Activated CD4-positive, alpha-beta memory T cell treated with anti-CD3 and anti-CD28 coated beads for 36 hours (primary cell): ENCODE measurements at places on chromosomes 6 and 20.

- no peak for DNase-seq
These were observed 31.5 kb downstream of the TMEM14B start for GRCh38 chr6:10779076-10779475.

- DNase-seq: peak; percentile 11
These were observed 57.3 kb downstream of the BCKDHB start for GRCh38 chr6:80163754-80164187.

DNA sequence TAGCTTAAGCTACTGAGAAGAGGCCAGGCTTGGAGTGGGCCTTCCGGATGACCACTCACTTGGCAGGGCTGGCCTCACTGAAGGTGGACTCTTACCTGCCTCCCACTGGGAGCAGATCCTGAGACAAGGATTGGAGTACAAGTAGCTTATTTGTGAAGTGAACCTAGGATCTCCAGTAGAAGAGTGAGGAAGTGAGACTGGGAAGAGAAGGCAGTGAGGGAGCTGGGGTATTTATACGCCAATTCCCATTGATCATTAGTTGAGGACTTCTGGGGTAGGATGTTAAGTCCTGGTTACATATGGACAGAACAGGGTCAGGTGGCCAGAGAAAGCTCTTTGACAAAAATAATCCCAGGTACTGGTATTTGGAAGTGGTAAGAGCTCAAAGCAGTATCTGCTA is 32.3 kb upstream of the RNF24 start:
- DNase-seq: no peak

- no peak for DNase-seq
These were observed 25.6 kb upstream of the AHI1 start for GRCh38 chr6:135522965-135523692.

DNA sequence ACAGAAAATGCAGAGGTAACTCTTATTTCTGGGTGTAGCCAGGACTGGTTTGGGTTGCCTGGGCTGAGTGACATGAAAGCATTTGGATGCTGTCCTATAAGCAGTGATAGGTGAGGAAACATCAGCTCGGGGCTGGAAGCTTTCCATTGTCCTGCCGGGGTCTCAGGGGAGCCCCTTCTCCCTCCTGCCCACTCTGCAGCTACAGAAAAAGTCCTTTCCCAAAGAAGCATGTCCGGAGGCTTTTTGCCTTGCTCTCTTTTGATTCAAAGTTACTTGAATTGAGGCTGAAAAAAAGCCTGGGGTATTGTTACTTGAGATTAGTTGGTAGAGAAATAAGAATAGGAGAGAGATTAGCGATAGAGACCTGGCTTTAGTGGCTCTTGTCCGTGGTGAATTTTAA is 90.7 kb upstream of the ZNFX1 start:
- DNase-seq: no peak

DNA sequence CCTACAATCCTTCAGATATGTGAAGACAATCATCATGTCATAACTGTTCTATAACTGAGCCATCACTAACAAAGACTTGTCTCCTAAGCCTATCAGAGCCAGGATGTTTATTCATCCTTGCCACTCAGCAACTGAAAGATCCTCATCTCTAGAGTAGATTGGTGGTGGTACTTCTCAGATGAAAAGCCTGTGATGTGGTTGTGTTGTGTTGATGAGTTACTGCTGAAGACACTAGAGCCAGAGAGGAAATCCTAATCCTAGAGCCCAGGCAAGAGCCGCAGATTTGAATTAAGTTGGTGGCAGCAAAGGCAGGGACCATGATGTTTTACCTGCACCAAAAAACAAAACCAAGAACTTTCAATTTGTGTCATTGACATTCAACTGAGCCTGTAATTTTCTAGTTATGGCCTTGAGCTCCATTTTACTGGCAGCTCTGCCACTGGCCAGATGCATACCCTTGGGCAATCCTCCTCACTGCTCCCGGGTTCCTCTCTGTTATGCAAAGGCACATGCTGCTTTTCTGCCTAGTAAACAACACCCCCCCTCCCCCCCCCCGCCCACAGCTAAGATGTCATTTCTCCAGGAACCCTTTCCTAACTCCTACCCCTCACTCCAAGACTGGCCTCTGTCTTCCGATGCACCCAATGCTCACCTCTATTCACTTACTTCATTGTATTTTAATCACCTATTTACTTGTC is 50.2 kb upstream of the REV3L start:
- peak; percentile 71 for DNase-seq

DNA sequence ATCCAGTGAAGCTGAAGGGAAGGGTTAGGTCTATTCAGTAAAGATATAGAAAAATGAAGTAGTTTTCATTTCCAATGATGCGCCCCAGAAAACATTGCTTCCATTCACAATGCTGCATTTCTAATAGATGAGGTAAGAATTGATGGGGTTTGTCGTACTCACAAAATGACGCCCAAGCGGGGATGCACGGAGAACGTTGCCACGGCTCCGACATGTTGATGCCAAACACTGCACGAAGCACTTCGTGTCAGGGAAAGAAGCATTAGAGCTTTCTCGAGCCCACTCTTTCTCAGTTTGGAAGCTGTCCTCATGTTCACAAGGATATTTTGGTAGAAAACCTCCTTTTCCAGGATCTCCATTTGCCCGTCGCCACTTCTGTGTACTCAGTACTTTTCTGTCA is 21.6 kb upstream of the MAFB start:
- no peak for DNase-seq

DNA sequence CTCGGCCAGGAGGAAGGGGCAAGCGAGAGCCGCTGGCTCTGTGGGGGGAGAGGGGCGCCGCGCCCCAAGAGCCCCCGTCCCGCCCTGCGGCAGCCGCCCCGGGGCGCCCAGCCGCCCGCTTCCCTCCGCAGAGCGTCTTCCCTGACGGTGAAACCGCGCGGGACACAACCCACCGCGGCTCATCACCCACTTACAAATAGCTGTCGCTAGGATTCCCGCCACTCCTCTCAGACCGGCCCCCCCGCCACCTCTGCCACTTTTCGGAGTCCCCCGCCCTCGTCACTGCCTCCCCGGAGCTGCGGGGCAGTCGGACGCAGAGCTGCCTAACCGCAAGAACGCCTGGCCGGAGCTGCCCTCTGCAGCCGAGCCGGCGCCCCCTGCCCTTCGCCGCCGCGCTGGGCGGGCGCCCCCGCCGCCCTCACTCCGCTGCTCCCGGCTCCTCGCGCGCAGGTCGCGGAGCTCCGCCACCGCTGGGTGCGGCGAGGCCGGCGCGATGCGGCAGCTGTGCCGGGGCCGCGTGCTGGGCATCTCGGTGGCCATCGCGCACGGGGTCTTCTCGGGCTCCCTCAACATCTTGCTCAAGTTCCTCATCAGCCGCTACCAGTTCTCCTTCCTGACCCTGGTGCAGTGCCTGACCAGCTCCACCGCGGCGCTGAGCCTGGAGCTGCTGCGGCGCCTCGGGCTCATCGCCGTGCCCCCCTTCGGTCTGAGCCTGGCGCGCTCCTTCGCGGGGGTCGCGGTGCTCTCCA is at the start of gene SLC35D3:
Gene SLC35D3, plus strand, starts transcription at position 366 of the 749 bp plus-strand sequence. Its CDS starts 128 bp downstream, at position 494.
- peak; percentile 32 for DNase-seq

DNA sequence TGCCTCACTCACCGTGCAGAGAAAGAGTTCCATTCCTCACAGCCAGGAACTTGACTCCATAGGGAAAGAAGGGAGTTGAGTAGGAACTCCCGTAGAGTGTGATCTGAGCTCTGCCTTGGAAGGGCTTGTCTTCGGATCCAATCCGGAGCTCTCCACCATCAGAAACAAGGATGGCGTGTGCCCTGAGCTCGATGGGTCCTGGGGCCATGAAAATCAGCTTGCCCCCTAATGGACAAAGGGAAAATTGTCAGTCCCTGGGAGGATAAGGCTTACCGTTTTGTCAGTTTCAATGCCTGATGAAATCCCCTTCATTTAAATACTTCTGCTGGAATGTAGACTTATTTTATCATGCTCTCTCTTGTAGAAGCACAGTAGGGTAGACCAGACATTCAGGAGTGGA is 153.3 kb downstream of the PKHD1 start:
- no peak for DNase-seq

DNA sequence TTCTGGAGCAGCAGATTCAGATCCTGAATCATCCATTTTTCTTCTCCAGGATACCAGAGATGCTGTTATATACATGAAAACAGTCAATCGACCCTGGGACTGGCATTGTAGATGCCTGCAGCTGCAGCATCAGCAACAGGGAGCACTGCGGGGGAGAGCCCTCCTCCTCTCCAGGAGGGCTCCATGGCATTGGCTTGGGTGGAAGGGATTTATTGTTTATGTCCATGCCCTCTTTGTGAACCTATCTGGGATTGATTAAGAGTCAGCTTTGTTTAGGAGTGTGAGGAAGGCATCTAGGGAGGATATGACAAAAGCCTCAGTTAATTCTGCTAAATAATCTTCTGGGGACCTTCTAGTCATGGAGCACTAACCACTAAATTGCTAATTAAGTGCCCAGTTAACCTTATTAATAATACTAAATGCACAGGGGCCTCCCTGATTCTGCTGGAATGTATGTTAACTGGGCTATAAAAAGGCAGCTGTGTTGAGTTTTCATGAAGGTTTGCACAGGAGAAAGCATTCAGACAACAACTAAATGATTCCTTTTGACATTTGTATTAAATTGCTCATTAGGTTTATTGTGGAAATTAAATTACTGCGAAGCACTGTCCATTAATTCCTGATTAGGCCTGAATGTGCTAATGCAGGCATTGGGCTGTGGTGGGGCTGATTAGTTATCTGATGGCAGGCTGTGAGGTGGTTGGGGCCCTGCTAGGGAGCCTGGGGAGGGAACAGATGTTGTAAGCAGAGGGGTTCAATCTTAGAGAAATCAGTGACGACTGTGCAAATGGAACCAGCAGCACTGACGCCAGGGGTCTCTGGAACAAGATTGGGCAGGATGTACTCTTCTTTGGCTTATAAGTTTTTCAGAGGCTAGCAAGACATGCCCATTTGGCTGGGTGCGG is 57.6 kb downstream of the IMPG1 start:
- no peak for DNase-seq

GRCh38 chr20:46999801-47000465 is 105.3 kb downstream of the EYA2 start:
- DNase-seq: no peak

DNA sequence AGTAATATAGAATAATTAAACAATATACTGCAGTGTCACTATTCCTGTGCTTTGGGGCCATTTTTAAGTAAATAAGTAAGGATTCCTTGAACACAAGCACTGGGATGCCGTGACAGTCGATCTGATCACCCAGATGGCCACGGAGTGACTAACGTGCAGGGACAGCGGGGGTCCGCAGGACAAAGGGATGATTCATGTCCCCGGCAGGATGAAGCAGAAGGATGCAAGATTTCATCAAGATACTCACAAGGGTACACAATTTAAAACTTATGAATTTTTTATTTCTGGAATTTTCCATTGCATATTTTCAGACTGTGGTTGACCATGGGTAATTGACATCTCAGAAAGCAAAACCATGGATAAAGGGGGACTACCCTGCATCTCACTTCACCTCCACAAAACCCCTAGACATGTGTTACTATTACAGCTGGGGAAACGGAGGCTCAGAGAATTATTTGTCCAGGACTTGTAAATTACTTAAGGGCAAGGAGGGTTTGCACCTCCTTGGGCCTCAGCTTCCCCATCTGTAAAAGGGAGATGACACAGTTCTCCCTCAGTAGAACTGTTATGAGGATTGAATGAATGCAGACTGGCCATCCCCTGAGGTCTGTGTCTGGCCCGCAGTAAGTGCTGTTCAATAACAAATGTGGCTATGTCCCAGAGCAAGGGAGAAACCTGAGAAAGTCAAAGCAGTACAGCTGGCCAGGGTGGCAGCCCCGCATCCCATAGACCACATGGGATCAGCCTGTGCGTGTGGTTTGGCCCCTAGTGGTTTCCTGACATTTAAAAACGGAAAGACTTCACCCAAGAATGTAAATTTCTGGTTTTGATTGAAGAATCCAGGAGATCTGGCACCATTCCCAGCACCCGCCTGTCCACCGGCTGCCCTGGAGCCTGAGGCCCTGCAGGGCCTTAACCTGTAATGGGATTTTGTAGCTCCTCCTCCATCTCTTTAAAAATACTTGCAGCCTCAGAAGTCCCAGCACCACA is 235.5 kb downstream of the BMP7 start:
- DNase-seq: no peak

DNA sequence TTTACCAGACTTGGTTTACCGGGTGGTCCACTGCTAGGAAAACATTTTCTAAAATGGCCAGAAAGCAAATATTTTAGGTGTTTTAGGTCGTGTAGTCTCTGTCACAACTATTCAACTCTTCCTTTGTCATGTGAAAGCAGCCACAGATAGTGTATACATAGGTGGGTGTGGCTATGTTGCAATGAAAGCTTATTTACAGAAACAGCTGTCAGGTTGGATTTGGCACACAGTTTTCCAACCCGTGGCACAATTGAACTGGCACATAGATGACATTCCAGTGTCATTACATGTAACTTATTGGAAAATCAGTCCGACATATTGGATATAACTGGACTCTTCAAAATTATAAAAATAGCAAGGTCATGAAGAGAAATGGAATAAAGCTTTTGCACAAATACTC is 68.9 kb upstream of the KCNQ5 start:
- DNase-seq: no peak

- no peak for DNase-seq
These were observed 62.7 kb downstream of the LRRC1 start for GRCh38 chr6:53857318-53858094.

- DNase-seq: no peak
These were observed 109.3 kb downstream of the RNF144B start for GRCh38 chr6:18496462-18496861.
